ENCODE measurements at places on chromosomes 6 and 20. TPM values are rescaled to one million over a fixed set of nuclear protein-coding genes. Genes with fewer than 3 reads are reported as not detected.

DNA sequence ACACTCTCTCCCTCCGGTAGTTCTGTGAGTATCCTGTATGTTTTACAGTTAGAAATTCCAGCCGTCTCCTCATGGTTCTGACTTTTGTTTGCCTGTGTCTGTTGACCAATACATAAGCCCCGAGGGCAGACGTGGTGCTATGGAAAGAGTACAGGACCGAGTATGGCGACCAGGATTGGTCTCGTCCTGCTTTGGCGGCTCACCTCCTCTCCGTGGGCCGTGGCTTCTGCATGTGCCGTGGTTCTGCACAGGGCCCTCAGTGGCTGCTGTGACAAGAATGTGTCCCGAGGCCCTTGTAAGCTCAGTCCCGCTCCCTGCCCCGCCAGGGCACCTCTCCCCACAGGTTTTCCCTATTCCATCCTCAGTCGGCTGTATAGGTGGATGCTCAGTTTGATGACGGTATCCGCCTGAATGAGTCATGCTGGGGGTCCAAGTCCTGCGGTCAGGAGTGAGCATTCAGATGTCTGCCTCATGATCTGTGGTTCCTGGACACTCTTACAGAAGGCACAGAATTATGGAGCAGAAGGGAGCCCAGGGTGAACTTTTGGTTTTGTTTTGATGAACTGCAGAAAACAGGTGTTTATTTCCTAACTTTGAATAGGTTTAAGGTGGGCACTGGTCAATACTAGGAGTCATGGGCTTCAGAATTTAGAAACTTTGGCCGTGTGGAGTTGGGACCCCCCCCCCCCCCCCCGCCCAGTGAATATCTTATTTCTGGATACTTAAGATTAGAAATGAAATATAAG lies 1.2 kb downstream of the ARFGAP1 start:
- DNase-seq, result no peak

The CYP24A1 gene
- not detected for total RNA-seq

The FOXC1 gene
- total RNA-seq, result 3.7 TPM

DNA sequence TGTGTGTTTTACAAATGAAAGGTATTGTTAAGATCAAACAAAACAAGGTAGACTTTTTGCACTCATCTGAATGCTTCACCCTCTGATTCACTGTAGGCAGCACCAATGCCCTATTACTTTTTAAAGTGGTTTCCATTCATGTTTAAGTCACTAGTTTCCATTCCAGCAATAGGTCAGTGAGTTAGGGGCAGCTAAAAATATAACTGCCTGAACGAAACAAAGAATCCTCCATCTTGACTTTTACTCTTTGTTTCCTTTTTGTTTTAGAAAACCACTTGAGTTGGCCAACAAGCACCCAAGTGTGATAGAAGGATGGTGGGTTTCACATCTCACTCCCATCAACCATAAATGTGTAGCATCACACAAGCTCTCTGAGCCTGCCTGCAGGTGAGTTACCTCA lies 25.5 kb downstream of the CLIC5 start:
- no peak for DNase-seq

- DNase-seq, result no peak
Measured at GRCh38 chr6:25862199-25862598, 11.8 kb downstream of the SLC17A3 start.

DNA sequence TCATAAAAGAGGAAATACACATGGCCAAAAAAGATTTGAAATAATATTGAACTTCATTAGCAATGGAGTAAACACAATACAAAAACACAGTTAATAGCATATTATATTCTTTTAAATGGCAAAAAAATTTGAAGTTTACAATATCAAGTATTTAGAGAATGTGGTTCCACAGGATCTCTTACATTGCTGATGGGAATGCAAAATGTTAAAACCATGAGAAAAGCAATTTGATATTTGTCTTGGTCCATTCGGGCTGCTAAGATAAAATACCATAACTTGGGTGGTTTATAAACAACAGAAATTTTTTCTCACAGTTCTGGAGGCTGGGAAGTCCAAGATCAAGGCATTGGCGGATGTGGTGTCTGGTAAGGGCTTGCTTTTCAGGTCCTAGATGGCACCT lies 154.0 kb upstream of the PLN start:
- no peak for DNase-seq

The KCTD20 gene
- total RNA-seq, result 36.6 TPM

GRCh38 chr6:139474145-139475108 lies 100.0 kb upstream of the CITED2 start:
- DNase-seq, result peak; percentile 16

The PDYN gene
- total RNA-seq, result not detected

- no peak for DNase-seq
Measured at GRCh38 chr20:2778602-2779321, 21.7 kb downstream of the CPXM1 start.

The ADGB gene
- not detected for total RNA-seq

- DNase-seq, result no peak
Measured at GRCh38 chr6:159074120-159074684, 29.4 kb upstream of the TAGAP start.

DNA sequence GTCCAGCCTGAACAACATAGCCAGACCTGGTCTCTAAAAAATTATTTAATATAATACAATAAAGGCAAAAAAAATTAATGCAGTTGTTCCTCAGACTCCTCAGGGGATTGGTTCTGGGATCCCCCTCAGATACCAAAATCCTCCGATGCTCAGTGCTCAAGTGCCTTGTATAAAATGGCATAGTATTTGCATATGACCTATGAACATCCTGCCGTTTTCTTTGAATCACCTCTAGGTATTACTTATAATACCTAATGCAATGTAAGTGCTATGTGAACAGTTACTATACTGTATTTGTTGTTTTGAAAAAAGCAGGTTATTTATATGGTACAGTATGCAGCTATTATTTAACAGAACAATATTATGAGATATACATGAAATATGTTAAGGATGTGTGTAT lies 43.3 kb downstream of the RNGTT start:
- no peak for DNase-seq

- no peak for DNase-seq
Measured at GRCh38 chr20:1155342-1155741, 29.4 kb downstream of the TMEM74B start.

- no peak for DNase-seq
Measured at GRCh38 chr6:158039571-158040050, 57.9 kb downstream of the SYNJ2 start.
